ENCODE measurements at places on chromosomes 16 and 17.

GRCh38 chr17:41660221-41660711 lies 28.4 kb upstream of the EIF1 start:
- peaks cover 37% of the 10 kb centered on the region for H3K4me1 ChIP-seq
- H3K27ac ChIP-seq, result no peak overlapping the region
- H3K36me3 ChIP-seq, result no peaks in the 10 kb centered on the region
- DNase-seq, result no peak

- no peak overlapping the region for H3K4me3 ChIP-seq
- DNase-seq, result peak; percentile 44
- no peak overlapping the region for H3K27ac ChIP-seq
- H3K4me1 ChIP-seq, result peaks cover 5% of the 10 kb centered on the region
Observed at GRCh38 chr16:80084614-80085013, 456.2 kb upstream of the DYNLRB2 start.

DNA sequence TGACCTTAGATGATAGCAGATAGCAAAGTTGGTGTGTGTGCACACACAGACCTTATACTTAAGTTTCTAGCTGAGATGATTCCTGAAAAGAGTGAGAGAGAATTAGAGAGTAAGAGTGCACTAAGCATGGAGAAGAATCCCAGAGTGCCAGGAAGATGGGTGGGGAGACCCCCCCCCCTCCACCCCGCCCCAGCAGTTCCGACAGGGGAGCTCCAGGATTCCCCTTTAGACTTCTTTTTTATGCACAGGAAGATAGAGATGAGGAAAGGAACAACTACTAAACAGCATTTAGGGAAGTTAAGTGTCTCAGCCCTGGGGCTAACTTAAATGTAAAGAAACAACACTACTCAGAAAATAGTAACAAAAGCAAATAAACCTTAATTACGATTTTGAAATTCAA lies 878.0 kb upstream of the GOT2 start:
- no peak overlapping the region for H3K4me3 ChIP-seq
- peaks cover 16% of the 10 kb centered on the region for H3K4me1 ChIP-seq
- H3K27me3 ChIP-seq, result no peaks in the 10 kb centered on the region
- H3K27ac ChIP-seq, result no peak overlapping the region

DNA sequence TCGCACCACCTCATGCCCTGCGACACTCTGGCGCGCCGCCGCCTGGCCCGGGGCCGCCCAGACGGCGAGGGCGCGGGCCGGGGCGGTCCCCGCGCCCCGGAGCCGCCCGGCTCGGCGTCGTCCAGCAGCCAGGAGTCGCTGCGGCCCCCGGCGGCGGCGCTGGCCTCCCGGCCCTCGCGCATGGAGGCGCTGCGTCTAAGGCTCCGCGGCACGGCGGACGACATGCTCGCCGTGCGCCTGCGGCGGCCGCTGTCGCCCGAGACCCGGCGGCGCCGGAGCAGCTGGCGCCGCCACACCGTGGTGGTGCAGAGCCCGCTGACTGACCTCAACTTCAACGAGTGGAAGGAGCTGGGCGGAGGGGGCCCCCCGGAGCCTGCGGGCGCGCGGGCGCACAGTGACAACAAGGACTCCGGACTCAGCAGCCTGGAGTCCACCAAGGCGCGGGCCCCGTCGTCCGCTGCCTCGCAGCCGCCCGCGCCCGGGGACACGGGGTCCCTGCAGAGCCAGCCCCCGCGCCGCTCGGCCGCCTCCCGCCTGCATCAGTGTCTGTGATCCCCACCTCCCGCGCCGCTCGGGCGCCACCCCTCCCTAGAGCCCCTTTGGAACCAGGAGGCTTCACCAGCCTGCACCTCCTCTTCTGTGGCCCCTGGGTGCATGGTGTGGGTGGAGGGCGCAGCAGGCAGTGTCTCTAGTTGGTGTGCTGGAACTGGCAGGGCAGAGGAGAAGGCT lies 82.3 kb downstream of the ARHGAP23 start:
- H3K4me1 ChIP-seq, result peaks cover 37% of the 10 kb centered on the region
- H3K4me3 ChIP-seq, result peak overlapping the region; percentile 75
- H3K27me3 ChIP-seq, result peaks cover 60% of the 10 kb centered on the region
- H3K27ac ChIP-seq, result no peak overlapping the region
- H3K36me3 ChIP-seq, result no peaks in the 10 kb centered on the region

GRCh38 chr16:27321013-27321915 lies 7.5 kb downstream of the IL4R start:
- peaks cover 37% of the 10 kb centered on the region for H3K4me1 ChIP-seq
- H3K4me3 ChIP-seq, result no peak overlapping the region
- H3K27me3 ChIP-seq, result peaks cover 10% of the 10 kb centered on the region
- no peaks in the 10 kb centered on the region for H3K36me3 ChIP-seq
- no peak for DNase-seq
- H3K27ac ChIP-seq, result no peak overlapping the region

GRCh38 chr16:3045758-3046640 lies at the start of gene MMP25:
Gene MMP25 (plus strand): TSS chr16:3046561. CDS start chr16:3046918, 357 bp downstream.
- H3K27ac ChIP-seq, result no peak within 1 kb of the TSS
- H3K4me3 ChIP-seq, result peak within 1 kb of the TSS; percentile 74
- H3K4me1 ChIP-seq, result peaks cover 13% of the 10 kb centered on the region
- no peaks in the 10 kb centered on the region for H3K36me3 ChIP-seq
- peak; percentile 56 for DNase-seq
- peaks cover 87% of the 10 kb centered on the region for H3K27me3 ChIP-seq

DNA sequence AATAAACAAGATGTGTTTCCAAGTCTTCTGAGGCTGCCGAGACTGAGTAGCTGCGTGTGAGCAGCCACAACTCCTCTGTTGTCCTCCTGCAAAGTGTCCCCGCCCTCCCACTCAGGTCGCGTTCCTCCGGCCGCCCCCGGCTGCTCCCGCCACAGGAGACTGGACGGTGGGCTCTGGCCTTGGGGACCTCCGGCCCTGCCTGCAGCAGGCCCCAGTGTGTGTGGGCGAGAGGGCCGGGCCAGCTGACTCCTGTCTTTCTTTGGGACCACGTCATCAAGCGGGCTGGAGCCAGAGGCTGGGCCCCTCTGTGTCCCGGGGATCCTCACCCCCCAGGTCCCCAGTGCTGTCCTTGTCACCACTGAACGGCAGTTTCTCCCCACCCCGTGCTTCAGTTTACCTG lies 175.3 kb downstream of the NPIPB11 start:
- peak; percentile 32 for DNase-seq
- no peaks in the 10 kb centered on the region for H3K36me3 ChIP-seq
- H3K4me1 ChIP-seq, result peaks cover 35% of the 10 kb centered on the region
- no peak overlapping the region for H3K4me3 ChIP-seq
- no peak overlapping the region for H3K27ac ChIP-seq
- H3K27me3 ChIP-seq, result peaks cover 11% of the 10 kb centered on the region

DNA sequence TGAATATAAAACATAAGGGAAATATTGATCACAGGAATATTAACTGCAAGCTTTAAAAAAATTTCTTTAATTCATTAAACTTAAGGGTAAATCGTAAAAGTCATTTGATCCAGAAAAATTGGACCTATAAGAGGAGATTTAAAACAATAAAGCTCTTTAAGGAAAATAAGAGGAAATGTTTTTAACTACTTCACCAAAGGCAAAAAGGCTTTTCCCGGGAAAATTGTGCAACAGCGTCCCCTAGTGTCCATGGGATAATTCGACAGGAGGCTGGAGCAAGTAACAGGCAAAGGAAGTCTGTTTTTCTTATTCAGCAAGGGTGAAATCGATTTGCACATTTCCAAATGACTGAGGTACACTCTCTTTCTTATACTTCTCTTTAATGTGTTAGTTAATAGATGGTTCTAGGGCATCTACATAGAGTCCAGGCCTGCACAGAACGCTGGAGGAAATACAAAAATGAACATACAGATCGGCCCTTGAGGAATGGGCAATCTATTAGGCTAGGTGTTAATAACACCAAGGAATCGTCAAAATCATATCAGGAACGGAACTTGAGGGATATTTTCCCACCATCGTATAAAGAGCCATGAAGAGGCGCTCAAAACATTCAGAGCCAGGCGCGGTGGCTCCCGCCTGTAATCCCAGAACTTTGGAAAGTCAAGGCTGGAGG lies 61.4 kb downstream of the ZNF18 start:
- H3K4me1 ChIP-seq, result peaks cover 15% of the 10 kb centered on the region
- peaks cover 6% of the 10 kb centered on the region for H3K27me3 ChIP-seq
- H3K36me3 ChIP-seq, result no peaks in the 10 kb centered on the region
- DNase-seq, result peak; percentile 79
- H3K27ac ChIP-seq, result no peak overlapping the region

- DNase-seq, result no peak
Observed at GRCh38 chr17:74872313-74873036, at the start of gene FDXR. Gene FDXR (minus strand): TSS chr17:74872994. CDS start chr17:74872944, 50 bp downstream.

DNA sequence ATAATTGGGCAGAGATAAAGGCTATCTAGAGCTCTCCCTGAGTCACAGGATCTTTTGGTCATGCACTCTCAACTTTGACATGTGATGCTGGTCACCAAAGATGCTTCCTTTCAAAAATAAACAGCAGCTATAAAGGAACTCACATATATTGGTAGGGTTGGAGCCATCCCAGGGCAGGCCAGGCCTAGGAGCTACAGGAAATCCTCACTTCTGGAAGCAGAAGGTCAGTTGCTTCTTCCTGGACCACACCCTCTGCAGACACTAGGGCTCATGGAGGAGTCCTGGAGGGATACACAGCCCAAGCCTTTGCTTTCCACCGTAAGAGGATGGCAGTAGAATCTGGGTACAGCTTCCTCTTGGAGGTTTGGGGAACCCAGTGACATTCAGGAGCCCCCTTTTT lies 24.6 kb downstream of the SOST start:
- no peak for DNase-seq
- H3K36me3 ChIP-seq, result peaks cover 11% of the 10 kb centered on the region
- H3K27ac ChIP-seq, result no peak overlapping the region
- H3K4me3 ChIP-seq, result no peak overlapping the region
- peaks cover 21% of the 10 kb centered on the region for H3K27me3 ChIP-seq

- no peak overlapping the region for H3K27ac ChIP-seq
- H3K36me3 ChIP-seq, result no peaks in the 10 kb centered on the region
- H3K27me3 ChIP-seq, result no peaks in the 10 kb centered on the region
- no peak for DNase-seq
- H3K4me3 ChIP-seq, result no peak overlapping the region
Observed at GRCh38 chr17:31580706-31581490, 189.4 kb downstream of the RAB11FIP4 start.

- DNase-seq, result no peak
- H3K36me3 ChIP-seq, result peaks cover 20% of the 10 kb centered on the region
- no peaks in the 10 kb centered on the region for H3K4me1 ChIP-seq
- H3K27ac ChIP-seq, result no peak overlapping the region
- no peaks in the 10 kb centered on the region for H3K27me3 ChIP-seq
- H3K4me3 ChIP-seq, result no peak overlapping the region
Observed at GRCh38 chr16:69243479-69243878, 56.5 kb downstream of the SNTB2 start.

DNA sequence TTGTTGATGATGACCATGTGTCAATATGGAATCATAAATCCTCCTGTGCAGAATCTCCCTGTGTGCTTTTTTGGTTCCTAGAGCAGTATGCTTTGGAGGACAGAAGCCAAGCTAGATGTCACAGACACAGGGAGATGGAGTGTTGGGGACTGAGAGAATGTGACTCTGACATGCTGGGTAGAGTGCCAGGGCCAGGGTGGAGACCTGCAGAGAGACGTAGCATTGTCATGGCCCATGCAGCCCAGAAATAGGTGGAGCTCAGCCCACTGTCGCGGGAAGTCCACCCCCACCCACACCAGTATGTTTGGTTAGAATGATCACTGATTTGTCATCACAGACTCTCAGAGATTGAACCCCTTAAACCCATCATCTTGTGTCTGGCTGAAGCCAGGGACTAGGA lies 39.2 kb upstream of the ADCY7 start:
- H3K36me3 ChIP-seq, result peaks cover 38% of the 10 kb centered on the region
- H3K27me3 ChIP-seq, result no peaks in the 10 kb centered on the region
- H3K27ac ChIP-seq, result no peak overlapping the region
- no peak overlapping the region for H3K4me3 ChIP-seq

DNA sequence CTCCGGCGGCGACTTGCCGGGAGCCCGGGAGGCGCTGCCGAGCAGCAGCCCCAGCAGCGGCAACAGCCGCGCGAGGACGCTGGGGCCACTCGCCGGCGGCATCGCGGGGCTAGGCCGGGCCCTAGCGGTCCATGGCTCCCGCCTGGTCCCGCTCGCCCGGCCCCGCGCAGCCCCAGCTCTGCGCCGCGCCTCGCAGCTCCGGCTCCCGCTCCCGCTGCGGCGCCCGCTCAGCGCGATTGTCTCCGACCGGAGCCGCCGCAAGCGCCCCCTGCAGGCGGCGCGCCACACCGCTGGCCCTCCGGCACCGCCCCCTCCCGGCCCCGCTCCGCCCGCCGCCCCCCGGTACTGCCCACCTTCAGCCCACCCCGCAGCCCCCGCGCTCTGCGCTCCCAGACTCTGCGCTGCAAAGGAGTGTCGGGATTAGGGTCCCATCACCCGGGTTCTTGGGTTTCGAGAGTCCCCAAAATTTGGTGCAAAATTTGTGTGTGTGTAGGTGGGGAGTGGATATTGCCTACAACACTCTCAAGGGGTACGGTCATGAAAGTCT lies at the start of gene FAM171A2:
Gene FAM171A2, minus strand, starts transcription at position 241 of the 547 bp plus-strand sequence. Its CDS starts 139 bp downstream, at position 102.
- H3K4me3 ChIP-seq, result peak within 1 kb of the TSS; percentile 87
- H3K36me3 ChIP-seq, result peaks cover 5% of the 10 kb centered on the region
- H3K27ac ChIP-seq, result no peak within 1 kb of the TSS
- peaks cover 46% of the 10 kb centered on the region for H3K4me1 ChIP-seq
- DNase-seq, result peak; percentile 91
- peaks cover 28% of the 10 kb centered on the region for H3K27me3 ChIP-seq

GRCh38 chr17:40347319-40348135 lies 17.0 kb downstream of the GJD3 start:
- no peak for DNase-seq
- H3K36me3 ChIP-seq, result peaks cover 20% of the 10 kb centered on the region
- peak overlapping the region; percentile 94 for H3K27ac ChIP-seq
- peaks cover 90% of the 10 kb centered on the region for H3K4me1 ChIP-seq

DNA sequence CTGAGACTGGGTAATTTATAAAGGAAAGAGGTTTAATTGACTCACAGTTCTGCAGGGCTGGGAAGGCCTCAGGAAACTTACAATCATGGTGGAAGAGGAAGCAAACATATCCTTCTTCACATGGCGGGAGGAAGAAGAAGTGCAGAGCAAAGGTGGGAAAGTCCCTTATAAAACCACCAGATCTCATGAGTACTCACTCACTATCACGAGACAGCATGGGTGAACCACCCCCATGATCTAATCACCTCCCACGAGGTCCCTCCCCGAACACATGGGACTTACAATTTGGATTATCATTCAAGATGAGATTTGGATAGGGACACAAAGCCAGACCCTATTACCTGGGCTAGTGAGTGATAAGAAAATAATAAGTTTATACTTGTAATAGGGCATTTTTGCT lies 70.6 kb upstream of the HS3ST2 start:
- no peak overlapping the region for H3K4me3 ChIP-seq
- no peak for DNase-seq
- no peaks in the 10 kb centered on the region for H3K36me3 ChIP-seq
- H3K27me3 ChIP-seq, result peaks cover 22% of the 10 kb centered on the region

- H3K4me3 ChIP-seq, result no peak overlapping the region
- H3K36me3 ChIP-seq, result peaks cover 5% of the 10 kb centered on the region
- H3K27ac ChIP-seq, result no peak overlapping the region
- peaks cover under 1% of the 10 kb centered on the region for H3K4me1 ChIP-seq
- no peak for DNase-seq
Observed at GRCh38 chr17:81543339-81543675, 8.8 kb downstream of the FAAP100 start.

Measured in nephron progenitor cell (in vitro differentiated cells).